ENCODE measurements at places on chromosomes 6 and 20.

GRCh38 chr6:90285611-90286381 lies 10.8 kb downstream of the BACH2 start:
- DNase-seq, result peak; percentile 68

DNA sequence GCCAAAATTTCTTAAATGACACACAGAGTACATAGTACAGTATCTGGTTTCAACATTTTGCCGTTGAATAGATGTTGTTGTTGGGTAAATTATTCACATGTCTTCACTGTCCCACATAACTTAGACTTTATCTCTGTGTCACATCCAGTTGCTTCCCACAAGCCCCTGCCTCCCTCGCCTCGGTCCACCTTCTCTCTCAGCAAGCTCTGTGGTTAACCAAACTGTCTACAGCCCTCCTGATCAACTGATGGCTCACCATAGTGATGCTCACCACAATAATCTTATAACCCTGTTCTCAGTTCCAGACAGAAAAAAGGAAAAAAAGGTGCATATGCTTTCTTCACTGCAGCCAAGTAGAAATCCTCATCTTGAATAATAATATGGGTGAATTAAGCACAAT lies 23.0 kb downstream of the IL17F start:
- no peak for DNase-seq

- no peak for DNase-seq
Observed at GRCh38 chr6:144395826-144396225, 110.7 kb downstream of the UTRN start.

- DNase-seq, result no peak
Observed at GRCh38 chr6:89961481-89961880, 67.2 kb downstream of the GJA10 start.

DNA sequence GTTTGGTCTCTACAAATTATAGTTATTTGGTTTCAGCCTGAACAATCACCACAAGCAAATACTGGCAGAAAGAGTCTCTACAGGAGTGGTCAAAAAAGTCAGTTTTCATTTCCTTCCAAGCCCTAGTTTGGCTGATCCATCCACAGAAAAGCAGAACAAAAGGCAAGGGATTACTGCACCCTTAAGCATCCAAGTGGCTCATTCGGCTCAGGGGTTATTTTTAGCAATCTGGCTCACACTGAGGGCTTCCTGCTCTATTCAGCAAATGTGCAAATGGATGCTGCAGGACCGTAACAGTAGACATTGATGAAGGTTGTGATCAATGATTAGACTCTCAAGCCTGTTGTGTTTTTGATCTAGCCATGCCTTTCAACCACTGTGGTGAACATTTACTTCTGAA lies 62.2 kb upstream of the FABP7 start:
- no peak for DNase-seq

GRCh38 chr6:169250660-169251059 lies 3.0 kb downstream of the THBS2 start:
- no peak for DNase-seq

DNA sequence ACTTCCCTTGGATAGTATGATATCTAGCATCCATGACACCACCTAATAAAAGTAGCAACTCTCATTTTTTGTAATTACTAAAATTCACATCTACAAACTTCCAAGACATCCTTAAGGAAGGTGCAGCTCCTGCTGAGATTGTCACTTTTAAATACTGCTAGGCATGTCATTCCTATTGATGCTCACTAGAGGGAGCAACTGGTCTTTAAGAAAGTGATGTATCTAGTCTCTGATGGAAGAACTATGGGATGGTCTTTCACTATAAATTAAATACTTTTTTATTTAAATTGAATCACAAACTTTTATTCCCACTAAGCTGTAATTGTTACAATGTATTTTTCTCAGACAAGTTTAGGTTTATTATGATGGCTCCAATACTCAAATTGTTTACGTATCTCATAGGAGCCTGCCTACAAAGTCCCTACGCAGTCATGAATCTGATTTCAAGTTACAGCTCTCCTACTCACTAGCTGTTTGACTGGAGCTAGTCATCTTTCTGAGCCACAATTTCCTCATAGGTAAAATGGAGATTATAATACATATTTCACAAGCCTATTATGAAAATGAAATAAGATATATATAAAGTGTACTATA lies 8.1 kb upstream of the TSPYL1 start:
- no peak for DNase-seq

GRCh38 chr6:45491048-45491735 lies 113.5 kb upstream of the SUPT3H start:
- DNase-seq, result no peak

- no peak for DNase-seq
Observed at GRCh38 chr6:135353113-135353512, 144.4 kb downstream of the AHI1 start.

GRCh38 chr6:109062767-109063352 lies 31.8 kb downstream of the SESN1 start:
- no peak for DNase-seq

DNA sequence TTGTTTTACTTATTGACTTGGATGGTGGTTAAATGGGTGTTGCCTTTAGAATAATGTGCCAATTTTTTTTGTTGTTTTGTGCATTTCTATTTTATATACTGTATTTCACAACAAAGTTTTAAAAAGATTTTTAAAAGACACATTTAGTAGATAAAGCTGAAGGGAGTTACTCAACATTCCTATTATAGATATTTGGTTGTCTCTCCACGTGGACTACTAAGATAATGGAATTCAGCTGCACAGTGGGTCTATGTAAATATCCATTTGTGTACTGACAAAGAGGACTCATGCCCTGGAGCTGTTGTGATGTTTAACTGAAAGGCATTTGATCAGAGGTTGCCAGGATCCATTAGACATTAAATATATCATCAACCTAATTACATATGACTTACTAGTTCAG lies 23.2 kb upstream of the FAM135A start:
- DNase-seq, result no peak

Data from right lung (tissue), 10 donors.